ENCODE measurements at places on chromosomes 3 and 15. TPM values are rescaled to one million over a fixed set of nuclear protein-coding genes. Genes with fewer than 3 reads are reported as not detected.

RTP4 gene
- total RNA-seq, result 1.1 TPM

LRRC28 gene
- 27.8 TPM for total RNA-seq

FBXO40 gene
- not detected for total RNA-seq

C3orf20 gene
- total RNA-seq, result not detected

PLSCR5 gene
- total RNA-seq, result not detected

MME gene
- 7.3 TPM for total RNA-seq

All from renal cortical epithelial cell (primary cell).